ENCODE measurements at places on chromosomes 6 and 20.

GRCh38 chr20:33120934-33121333 lies 41.5 kb downstream of the BPIFB4 start:
- DNase-seq, result no peak

DNA sequence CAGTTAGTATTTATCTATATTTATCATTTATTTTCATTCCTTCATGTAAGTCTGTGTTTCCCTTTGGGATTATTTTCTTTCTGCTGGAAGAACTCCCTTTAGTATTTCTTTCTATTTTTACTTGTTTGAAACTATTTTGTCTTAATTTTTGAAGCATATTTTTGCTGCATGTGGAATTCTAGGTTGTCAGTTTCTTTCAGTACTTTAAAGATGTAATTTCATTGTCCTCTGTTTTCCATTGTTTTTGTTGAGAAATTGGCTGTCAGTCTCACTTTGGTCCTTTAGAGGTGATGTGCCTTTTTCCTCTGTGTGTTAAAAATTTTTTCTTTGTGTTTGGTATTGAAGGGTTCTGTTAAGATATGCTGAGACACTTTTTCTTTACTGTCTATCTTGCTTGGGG lies 17.1 kb downstream of the RNF182 start:
- DNase-seq, result no peak

DNA sequence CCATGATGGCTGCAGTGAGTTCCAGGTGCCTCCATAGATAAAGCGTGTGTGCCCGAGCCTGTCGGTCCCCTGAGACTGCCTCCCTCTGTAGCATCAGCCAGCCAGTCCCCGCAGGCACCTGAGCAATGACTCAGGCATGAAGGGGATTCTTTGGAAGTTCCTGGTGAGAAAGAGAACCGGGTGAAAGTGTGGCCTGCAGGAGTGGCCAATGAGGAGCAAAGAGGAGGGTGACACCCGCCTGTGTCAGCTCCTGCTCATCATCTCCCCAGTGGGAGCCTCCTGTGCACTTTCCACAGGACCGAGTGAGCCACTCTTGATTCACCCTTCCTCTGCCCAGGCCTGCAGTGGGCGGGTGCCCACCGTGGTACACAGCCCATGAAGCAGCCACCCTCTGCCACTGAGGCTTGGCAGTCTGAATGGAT lies 71.2 kb upstream of the PTPN1 start:
- no peak for DNase-seq

DNA sequence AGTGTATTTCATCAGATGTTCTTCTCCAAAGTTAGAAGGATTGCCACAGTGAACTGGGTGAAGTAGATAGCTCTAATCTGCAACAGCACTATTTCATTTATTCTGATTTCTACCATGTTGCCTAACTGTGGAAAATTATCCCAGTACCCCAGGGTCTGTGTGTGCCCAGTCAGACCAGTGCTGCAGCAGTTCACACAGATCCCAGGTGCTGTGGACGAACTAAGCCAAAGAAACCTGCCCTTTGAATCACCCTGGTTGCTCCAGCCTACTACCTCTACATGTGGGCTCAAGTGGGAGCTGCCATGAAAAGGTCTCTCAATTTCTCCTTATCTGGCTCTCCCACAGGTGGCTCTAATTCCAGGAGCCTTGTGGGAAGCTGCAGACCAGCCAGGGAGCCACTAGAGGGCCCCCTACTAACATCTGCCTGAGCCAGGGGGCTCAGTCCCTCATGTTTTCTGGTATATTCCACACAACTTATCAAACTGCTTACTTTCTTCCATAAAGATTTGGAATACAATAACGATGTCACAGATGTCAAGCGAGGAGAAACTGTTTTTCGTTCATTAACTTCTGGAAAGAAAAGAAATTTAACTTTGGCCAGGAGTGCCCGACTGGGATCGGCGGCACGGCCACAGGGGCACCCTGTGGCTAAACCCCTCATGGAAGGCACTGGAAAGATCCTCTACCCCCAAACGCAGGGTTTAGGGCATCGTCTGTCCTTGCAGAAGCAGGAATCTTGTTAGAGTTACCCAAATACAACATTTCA lies 31.6 kb upstream of the LY86 start:
- peak; percentile 26 for DNase-seq

DNA sequence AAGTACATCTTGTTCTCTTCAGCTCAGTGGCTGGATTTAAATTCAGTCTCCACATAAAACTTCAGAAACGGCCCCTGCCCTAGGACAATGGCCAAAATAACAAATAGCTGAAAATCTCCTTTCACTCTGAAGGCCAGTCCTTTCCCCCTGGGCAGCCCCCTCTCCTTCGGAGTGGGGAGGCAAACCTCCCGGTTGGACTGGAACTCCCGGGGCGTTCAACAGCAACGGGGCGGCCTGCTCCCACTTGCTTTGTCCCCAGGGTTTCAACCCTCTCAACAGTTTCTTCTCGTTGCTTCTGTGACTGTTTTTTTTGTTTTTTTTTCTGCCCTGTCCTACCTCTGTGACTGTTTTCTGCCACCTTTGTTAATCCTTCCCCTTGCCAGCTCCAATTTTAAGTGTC lies 102.6 kb upstream of the DUSP22 start:
- no peak for DNase-seq

- DNase-seq, result no peak
Measured at GRCh38 chr20:32289661-32290431, 12.4 kb downstream of the KIF3B start.

GRCh38 chr20:21373436-21373835 lies 23.9 kb downstream of the NKX2-4 start:
- no peak for DNase-seq

DNA sequence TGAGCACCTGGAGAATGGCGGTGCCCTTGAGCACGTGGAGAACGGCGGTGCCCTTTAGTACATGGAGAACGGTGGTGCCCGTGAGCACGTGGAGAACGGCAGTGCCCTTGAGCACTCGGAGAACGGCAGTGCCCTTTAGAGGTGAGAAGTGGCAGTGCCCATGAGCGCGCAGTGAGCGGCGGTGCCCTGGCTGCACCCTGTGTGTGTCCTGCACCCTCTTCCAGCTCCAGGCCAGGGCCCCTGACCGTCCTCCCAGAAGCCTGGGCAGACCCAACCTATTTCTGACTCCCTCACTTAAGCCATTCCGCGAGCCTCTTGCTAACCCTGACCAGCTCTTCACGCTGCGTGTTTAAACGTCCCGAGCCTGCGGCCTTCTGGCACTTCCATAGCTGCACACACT lies 151.3 kb downstream of the DLL1 start:
- no peak for DNase-seq

DNA sequence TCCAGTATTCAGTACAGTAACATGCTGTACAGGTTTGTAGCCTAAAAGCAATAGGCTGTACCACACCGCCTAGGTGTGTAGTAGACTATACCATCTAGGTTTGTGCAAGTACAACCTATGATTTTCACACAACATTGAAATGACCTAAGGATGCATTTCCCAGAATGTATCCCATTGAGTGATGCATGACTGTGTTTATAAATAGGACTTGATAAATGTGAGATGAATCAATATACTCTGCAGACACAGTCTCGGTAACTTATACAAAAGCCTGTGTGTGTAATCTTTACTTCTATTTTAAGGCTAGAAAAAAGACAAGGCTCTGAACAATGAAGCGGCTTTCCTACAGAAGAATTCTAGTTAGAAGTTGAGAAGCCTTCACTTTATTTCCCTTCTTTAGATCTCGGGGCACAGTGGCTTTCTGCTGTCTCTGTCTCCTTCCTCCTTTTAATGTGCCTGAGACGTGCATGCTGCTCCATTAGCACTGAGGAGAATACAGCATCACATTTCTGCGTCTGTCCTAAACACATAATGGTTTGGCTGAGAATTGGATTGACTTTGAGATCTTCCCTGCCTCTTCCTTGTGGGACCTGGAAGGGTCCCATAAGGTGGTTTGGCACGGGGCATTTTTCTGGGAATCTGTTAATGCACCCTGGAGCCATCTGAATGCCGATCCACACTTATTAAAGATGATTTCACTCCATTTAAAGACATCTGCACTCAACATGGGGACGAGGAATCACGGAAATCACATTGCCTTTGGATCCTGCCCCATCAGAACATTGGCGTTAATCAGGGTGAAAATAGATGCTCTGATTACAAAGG lies 112.5 kb downstream of the SCML4 start:
- no peak for DNase-seq

DNA sequence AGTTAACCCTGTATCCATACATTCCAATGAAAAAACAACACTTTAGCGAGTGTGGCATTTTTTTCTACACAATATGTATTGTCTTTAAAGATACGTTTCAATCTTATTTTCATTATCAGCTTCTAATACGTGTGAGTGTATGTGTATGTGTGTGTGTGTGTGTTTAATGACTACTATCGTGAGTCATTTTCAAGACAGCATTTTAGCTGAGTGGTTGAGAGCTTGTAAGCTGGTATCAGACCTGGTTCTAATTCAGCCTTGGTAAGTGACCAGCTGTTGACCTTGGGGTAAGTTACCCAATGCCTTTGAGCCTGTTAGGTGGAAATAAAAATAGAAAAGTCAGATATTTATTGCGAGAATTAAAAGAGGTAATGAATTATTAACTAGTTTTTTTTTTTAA lies 320.0 kb upstream of the NT5E start:
- no peak for DNase-seq

- DNase-seq, result no peak
Measured at GRCh38 chr6:157838718-157839430, 15.8 kb downstream of the SNX9 start.

DNA sequence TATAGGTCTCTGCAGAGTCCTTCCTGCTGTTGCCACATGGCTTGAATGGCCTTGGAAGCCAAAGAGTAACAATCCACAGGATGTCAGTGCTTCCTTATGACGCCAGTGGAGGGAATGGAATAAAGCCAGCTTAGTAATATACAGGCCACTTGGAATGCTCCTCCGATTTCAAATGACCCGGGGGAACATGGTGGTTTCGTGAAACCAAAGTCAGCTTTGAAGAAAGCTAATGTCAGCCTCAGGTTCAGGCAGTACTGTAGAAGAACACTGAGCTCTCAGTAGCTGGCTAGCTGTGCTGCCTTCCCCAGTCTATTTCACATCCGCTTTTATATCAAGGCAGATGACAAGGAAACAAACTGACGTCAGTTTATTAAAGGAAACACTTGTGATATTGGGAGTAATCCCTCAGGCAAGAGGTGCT lies 189.1 kb downstream of the DTNBP1 start:
- DNase-seq, result no peak

- DNase-seq, result no peak
Measured at GRCh38 chr6:43772681-43773049, 2.7 kb downstream of the VEGFA start.

DNA sequence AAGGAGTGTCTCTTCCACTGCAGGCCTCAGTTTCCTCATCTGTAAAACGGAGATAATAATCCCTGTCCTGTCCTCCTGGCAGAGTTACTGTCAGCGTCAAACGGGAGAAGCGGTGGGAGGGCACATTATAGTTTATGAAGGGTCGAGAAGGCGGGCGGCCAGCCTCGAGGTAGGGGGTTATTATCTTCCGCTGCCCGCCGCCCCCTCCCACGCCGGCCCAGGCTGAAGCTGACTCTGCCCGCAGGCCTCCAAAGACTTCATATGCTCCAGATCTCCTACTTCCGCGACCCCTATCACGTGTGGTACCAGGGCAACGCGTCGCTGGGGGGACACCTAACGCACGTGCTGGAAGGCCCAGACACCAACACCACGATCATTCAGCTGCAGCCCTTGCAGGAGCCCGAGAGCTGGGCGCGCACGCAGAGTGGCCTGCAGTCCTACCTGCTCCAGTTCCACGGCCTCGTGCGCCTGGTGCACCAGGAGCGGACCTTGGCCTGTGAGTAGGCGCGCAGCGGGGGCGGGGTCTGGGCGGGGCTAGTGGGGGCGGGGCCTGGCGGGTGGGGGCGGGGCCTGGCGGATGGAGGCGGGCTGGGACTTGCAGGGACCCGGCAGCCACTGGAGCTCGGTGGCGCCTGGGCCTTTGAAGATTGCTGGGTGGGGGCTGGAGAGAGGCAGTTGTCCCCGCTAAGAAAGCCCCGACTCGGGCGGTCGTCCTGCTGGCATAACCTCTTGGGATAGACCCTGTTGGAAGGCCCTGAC lies 2.8 kb downstream of the PROCR start:
- no peak for DNase-seq

DNA sequence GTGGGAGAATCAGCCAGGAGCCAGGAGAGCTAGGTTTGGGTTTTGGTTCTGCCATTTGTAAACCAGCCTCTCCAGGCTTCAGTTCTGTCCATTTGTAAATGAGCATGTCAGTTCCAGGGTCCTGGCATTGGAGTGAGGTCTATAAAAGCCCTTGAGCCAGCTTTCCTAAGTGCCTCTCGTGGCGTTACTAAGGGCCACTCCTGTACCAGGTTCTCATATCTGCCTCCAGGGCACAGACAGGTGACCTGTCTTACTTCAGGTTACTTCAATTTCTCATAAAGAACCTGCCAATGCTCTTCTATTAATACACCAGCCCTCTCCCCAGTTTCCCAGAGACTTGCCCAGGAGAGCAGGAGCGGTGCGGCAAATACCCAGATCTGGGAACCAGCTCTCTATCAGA lies 101.9 kb downstream of the VEGFA start:
- no peak for DNase-seq

- no peak for DNase-seq
Measured at GRCh38 chr6:167472148-167472547, 147.3 kb downstream of the TTLL2 start.

DNA sequence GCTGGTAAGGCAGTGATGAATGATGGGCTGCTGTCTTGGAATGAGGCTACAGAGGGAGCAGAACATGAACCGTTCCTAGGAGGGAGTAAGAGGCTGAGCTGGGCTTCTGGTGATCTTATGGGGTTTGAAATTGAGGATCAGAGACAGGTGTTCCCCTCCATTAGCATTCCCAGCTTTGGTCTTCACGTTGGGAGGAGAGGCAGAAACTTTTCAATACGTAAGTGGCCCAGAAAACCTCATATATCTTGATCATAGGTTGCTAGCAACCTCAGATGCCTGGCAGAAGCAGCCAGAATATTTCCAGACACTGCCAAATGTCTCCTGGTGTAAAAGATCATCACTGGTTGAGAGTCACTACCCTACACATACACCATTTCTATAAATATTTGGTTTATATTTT lies 167.1 kb downstream of the INSM1 start:
- no peak for DNase-seq

GRCh38 chr6:14880052-14880451 lies 365.8 kb upstream of the JARID2 start:
- DNase-seq, result no peak

DNA sequence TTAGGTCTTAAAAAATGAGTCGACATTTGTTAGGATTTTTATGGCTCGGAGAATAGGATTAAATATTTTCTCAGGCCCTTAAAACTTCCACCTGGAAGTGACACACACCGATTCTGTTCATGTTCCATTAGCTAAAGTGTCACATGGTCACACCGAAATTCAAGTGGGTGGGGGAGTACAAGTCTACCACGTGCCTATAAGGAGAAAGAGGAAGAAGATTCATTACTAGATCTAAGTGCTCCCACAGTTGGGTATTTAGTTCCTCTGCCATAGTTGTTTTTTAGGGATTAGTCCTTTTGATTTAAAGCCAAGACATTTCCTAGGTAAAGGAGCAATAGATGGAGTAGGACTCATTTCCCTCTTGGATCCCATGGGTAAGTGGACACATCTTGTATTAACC lies 4.9 kb upstream of the TOX2 start:
- DNase-seq, result no peak
